ENCODE measurements at places on chromosomes 3 and 15.

DNA sequence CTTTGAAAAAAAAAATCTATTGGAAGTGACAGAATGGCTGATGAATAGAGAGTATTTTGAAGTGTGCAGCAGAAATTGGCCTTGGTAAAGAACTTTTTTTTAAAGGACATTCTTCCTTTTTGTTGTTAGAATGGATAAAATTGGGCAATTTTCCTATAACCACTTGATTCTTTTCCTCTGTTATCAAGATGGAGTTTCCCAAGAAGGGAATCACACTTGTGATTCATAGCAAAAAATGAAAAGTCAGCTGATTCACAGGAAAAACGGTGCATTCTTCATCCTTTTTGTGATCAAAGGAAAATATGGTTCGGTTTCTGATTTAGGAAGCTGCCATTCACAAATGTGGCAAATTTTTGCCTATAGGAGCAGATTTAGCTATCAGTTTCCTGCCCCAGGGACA, 486.8 kb downstream of the GBE1 start:
- DNase-seq: no peak

DNA sequence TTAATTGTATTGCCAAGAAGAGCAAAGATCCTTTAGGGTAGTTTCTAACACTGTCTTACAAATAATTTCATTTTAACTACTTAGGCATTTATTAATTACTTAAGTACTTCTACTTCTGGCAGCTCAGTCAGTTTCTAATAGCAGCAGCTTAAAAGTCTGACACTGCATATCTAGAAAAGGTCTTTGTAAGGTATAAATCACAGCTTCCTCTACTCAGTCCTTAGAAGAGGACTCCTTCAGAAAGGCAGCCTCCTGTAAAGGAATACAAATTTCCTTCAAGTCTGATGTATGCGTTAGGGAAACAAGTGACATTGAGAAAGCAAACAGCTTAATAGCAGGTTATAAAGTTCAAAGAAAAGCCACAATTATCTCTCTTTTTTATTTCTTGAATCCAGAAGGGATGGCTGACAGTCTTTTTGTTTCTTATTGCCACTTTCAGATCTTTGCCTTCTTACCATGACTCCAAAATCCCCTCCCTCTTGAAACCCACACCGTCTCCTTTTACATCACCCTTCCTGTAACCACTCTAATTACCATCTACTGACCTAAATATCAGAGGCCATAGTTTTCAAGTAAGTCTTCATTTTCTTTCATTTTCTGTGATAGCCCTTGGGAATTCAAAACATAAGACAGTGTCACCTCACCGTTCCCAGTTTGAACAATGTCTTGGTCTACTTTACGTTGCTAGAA, 109.5 kb downstream of the CGGBP1 start:
- DNase-seq: no peak

DNA sequence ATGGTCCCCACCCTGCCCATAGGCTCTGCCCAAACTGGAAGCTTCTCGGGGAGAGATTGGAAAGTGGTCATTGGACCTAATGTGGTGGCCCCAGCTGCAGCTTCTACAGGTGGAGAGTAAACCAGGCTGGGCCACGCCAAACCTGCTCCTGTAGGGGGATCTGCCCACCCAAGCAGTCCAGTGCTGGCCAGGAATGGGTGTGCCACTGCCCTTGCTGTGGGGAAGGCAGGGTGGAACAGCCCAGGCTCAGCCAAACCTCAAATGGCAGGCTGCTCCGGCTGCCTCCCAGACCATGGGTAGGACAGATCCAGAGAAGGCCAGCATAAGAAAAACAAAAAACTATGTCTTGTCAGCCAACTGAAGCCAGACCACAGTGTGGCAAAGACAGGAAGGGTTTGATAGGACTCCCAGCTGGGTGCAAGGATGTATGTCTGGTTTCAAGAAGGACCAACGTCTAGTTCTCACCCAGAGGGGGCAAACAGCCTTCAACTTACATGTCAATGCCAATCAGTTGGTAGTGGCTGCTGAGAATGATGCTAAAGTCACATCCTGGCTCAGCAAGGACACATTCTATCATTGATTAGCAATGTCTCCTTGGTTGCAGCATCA, 267.3 kb downstream of the UACA start:
- no peak for DNase-seq

DNA sequence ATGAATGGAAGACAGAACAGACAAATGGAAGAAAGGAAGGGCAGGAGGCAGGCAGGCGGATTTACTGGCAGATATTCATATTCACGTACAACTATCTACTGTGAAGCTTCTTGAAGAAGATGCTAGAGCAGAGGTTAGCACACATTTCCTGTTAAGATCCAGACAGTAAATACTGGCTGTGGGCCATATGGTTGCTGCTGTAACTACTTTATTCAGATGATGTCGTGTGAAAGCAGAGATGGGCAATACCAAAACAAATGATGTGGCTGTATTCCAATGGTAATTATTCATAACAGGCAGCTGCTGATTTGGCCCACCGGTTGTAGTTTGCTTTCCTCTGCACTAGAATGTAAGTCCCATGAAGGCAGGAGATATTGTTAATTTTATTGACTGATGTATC, 115.7 kb upstream of the PRTG start:
- no peak for DNase-seq

DNA sequence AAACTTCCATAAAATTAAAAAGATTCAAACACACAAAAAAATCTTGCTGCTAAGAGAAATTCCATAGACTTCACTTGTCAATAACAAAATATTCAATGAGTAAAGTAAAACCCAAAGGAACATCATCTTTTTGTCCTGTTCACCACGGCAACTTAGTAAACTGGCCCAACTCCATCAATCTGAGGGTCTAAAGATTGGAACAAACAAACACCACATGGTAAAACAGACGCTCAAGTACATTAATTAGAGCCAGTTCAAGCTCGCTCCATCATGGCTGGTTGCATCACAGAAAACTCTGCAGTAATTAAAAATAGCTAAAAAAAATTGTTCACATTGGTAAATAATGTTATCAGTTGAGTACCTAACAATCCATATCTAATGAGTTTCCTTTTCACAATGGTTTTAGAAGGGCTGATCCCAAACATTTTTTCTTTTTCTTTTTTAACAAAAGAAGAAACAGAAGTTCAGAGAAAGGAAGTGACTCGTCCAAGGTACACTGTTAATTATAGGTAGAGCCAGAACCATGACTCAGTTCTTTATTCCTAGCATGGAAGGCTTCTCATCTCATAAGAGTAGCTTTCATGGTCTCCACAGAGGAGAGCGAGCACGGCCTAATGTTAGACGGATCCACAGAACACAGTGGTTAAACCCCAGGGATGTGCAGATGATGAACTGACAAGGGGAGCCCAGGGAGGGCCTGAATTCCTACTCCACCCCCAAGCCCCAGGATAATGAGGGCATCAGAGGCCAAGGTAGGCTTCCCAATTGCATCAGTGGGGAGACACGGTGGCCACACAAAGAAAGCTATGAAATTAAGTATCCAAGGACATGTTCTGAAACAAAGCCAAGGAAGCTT, 79.2 kb upstream of the ARHGEF3 start:
- DNase-seq: no peak
